Ureter (tissue), 1 donor: ENCODE measurements at places on chromosomes 3 and 15.
A peak's percentile ranks its signal among the peaks of the same experiment; 100 is the strongest.

DNA sequence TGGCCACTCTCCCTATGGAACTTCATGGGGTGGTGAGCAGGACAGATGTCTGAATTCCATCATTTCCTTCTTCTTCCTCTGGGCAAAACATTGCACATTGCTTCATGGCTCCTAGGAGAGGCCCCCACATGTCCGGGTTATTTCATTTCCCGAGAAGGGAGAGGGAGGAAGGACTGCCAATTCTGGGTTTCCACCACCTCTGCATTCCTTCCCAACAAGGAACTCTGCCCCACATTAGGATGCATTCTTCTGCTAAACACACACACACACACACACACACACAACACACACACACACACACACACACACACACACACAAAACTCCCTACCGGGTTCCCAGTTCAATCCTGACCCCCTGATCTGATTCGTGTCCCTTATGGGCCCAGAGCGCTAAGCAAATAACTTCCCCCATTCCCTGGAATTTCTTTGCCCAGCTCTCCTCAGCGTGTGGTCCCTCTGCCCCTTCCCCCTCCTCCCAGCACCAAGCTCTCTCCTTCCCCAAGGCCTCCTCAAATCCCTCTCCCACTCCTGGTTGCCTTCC lies 1.9 kb downstream of the RHO start:
- no peak for DNase-seq

DNA sequence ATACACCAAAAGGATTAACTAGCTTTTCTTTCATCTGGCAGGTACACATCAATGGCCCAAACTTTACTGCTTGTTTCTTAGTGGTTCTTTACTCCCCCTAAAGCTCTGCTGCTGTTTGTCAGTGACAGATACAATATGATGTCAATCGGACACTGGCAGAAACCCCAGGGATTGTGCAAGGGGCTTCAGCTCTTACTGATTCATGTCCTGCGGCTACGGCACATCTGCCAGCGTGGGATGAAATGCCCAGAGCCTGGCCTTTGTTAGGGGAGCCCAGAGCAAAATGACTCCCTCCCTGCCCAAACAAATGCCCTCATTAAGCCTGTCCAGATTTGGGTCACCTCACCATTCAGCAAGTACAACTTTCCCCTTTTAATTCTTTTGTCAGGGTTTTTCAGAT lies 28.3 kb downstream of the SRP14 start:
- no peak for DNase-seq

DNA sequence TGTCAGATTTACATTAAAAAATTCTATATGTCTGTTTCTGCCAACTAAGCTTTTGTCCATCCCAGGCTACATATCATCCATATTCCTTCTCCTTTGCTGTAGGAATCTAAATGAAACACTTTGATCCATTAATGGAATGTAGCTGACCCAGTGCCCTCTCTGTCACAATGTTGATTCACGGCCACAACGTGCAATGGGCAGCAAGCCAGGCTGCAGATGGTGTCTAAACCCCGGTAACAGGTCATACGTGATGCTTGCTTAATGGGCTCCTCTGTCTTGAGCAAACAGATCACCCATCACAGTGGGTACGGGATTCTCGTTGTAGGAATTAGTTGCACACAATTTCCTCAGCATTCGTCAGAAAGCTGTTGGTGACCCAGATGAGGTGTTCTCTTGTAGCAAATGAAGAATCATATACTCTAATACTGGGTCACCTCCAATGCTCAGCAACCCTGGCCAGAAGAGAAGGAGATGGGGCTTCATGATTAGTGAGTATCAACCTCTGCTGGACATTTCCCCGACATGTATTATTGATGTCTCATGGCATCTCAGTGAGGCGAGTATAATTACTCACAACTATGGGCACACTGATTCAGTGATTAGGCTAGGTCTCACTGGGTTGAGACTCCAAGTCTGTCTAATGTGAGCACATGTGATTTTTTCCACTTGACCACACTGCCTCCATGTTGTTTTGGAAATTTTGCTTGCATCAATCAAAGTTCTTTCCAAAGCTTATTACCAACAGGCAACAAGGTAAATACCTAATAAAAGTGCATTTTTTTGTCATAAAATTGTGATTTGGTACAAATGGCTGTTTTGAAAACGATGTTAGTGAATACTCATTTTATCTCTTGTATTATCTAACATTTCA lies 12.9 kb upstream of the DCBLD2 start:
- DNase-seq: no peak

DNA sequence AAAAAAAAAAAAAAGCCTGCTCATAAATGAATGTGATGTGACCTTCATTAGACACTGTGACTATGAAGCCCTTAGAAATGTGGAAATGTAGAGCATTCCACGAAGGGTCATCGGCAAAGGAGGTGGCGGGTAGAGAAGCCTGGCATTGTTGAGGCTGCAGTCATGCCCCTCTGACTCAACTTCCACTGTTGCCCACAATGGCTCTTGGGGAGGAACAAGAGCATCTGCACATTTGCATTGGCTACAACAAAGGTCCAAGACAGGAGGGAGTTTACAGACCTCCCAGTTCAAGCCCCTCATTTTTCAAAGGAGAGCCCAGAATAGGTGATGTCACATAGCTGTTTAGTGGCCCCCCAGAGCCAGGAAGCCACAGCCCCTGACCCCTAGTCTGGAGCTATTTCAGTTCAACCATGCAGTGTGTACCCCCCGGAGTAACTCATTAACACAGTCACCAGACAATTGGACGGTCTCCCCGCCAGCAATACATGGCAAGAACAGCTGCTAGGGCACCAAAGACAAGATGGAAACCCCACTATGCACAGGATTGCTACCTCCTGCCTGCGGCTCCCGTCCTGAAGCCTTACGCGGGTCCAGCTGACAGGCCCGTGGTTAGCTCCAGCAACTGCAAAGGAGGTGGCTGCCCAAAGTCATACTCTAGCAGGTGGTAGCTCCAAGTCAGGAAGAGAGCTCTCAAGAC lies 56.2 kb downstream of the SH3BP5 start:
- DNase-seq: no peak

DNA sequence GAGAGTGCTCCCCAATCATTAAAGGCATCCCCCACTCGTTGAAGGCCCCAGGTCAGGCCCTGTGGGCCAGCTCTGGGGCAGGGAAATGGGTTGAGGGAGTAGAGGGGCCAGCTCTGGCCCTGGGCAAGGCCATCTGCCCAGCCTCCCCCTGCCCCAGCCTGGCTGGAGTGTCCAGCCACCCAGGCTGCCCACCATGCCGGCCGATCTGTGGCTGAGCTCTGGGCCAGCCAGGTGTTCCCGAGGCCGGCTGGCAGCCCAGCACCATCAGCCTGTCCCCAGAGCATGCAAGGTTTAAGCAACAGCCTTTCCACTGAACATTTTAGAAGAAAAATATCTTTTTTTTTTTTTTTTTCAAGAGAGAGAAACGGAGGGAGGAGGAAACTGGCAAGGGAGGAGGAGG lies 62.8 kb upstream of the LINGO1 start:
- no peak for DNase-seq

- no peak for DNase-seq
These were observed 36.5 kb downstream of the FSIP1 start for GRCh38 chr15:39746176-39746575.

- no peak for DNase-seq
These were observed 2.0 kb downstream of the SNRK start for GRCh38 chr3:43288366-43288765.

DNA sequence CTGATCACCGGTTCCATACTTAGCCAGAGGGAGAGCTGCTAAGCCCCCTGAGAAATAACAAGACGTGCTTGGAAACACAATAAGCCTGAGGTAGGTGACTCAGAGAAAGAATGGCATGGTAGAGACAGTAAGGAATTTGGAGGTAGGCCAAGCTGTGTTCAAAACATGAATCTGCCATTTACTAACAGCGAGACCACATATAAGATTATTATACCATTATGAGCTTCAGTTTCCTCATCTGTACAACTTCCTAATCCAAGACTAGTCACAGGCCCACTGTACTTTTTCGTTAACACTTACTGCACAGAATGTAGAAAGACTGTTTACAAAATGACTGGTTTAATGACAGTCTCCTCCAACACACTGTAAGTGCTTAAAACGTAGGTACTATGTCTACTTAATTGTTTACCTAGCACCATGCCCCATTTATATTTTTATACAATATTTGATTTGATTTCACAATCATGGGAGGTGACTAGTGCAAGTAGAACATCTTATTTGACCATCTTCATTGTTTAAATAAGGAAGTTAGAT lies 25.7 kb downstream of the ATOSA start:
- DNase-seq: no peak

DNA sequence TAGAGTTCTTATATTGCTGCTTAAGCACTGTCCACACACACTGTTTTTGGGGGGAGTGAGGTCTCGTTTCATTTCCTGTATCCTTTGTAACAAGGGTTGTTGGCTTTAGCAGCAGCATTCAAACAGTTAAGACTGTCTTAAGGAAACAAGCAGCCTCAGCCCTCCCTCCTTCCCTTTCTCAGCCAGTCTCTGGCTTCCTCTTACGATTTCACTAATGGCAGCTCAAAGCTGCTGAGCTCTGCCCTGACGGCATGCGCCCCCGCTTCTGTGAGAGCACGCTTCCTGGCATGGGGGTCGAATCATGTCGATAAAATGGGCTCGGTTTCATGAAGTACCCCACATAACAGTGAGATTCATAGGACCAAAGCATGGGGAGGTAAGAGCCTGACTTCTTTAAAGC lies 105.0 kb downstream of the KLHL25 start:
- DNase-seq: peak; percentile 65

- peak; percentile 58 for DNase-seq
These were observed 23.3 kb downstream of the RASGRF1 start for GRCh38 chr15:79067072-79067833.

DNA sequence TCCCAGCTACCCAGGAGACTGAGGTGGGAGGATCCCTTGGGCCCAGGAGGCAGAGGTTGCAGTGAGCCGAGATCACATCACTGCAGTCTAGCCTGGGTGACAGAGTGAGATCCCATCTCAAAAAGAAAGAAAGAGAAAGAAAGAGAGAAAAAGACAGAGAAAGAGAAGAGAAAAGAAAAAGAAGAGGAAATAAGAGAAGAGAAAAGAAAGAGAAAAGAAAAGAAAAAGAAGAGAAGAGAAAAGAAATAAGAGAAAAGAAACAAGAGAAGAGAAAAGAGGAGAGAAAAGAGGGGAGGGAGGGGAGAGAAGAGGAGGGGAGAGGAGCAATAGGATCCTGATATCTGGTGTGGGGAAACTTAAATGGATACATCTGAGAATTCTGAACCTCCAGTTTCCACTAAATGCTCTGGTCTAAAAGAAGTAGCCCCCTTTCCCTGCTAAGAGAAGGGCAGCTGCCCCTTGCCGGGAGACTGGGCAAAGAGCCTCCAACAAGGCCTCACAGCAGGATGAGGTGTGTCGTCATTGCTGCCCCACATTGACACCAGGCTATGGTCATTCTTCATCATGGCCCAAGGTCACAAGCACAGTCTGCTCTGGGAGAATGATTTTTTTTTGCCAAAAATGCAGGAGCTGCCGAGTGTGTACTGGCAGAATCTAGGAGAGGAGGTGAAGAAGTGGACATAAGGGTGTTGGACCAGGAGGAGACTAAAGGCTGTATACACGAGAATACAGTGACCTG lies 21.1 kb upstream of the COMMD4 start:
- DNase-seq: no peak

DNA sequence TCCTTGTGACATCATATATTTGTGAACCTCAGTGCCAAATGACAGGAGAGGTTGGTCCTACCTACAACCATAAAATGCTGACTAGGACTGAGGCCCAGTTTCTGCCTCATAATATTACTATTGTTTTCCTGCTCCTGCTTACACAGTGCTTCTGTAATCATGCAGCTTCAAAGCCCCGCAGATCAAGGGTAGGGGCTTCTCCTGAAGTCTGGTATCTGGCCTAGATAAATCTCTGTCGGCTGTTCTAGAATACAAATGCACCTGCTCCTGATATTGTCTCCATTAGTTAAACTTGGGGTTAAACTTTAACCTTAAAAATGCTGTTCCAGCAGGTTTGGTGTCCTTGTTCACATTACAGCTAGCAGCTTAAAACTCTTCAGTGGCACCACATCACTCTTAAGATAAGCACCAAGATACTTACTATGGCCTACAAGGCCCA lies 552.4 kb downstream of the TUSC7 start:
- DNase-seq: no peak

DNA sequence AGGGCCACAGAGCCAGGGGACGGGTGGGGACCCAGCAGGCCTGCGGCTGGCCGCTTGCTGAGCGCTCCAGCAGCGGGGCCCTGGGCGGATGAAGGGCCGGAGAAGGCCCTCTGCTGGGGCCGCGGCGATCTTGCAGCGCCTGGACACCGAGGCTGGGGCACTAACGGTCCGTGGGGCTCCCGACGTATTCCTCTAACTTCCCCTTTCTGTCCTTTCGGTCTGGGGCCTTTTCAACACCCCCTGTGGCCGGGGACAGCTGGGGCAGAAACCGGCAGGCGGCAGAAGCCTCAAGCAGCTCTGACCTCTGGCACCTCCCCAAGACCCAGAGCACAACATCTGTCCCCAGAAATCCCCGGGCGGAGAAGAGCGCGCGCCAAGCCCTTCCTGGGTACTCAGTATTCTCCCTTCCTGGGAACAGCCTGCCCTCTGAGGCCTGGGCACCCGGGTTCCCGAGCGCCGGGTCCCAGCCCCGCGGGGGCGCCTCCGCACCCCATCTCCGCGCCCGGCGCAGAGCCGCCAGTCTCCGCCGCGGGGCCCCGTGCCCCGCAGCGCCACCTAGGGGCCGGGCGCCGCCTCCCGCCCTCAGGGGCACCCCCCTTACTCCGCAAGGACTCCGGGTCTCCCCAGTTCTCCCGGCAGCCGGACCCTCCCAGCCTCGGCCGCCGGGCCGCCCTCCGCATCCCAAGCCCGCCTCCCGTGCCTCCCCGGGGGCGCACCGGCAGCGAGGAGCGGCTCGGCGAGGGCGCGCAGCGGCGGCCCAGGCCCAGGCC lies 582 bp upstream of the SLCO3A1 start:
- peak; percentile 75 for DNase-seq

DNA sequence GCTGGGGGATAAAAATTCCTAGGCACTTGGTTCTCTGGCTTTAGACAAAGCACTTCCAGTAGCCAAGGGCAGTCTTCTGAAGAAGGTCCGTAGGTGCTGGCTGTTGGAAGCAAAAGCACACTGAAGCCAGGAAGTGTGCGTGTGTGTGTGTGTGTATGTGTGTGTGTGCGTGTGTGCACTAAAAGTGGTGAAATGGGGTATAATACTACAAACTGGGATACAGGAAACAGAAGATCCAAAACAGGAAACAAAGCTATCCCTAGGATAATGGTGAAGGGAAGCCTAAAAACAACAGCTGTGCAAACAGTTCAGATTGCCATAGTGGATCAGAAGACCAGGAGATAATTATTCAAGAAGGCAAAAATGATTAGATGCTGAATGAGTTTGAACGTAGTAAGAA lies 103.4 kb downstream of the IL20RB start:
- no peak for DNase-seq

- peak; percentile 35 for DNase-seq
These were observed 35.2 kb downstream of the FEM1B start for GRCh38 chr15:68312701-68313204.
